ENCODE measurements at places on chromosomes 13 and 19.

- DNase-seq = no peak
These were observed 134.4 kb upstream of the TSC22D1 start for GRCh38 chr13:44710576-44710975.

DNA sequence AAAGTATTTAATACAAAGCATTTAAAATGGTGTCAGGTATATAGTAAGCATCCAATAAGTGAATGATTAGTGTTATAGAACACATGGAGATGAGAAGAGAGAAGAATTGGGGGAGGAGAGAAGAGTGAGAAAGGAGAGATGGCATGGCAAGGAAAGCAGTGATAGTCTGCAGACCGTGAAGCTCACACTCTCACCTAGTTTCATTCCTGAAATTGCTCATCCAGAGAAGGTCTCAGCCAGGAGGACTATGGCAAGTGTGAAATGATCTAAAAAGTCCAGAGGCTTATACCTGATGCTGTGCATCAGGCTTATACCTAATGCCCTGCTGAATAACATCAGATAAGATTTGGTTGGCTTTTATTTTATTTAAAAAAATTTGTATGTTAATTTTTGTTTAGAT, 351.6 kb upstream of the KLF12 start:
- DNase-seq = no peak

GRCh38 chr13:40609972-40610726, 56.3 kb downstream of the FOXO1 start:
- no peak for DNase-seq

DNA sequence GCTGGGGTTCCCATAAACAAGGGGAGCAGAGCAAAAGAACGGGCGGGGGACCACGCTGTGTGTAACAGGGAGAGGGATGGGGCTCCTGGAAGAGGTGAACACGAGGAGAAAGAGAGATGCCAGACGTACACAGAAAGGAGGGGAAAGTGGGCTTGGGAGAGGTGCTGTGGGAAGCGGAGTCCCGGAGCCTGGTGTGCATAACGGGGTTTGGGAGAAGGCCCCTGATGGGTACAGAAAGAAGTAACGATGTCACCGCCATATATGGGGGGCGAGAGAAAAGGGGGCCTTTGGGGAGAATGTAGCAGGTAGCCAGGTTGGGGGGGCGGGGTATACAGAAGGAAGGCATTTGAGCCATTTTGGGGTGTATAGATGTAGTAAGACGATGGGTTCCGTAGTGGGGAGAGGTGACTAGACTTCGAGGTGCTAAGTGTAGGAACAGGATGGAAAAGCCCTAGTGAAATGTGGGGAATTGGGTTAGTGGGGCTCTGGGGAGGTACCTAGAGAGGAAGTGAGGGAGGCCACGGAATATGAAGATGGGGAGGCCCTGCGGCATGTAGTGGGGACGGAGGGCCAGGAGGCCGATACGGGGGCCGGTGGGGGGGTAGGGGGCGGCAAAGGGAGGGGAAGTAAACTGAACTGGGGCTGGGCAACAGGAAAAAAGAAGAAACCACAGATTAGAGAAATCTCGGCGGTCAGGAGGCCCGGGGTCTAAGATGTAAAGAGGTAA, 787 bp downstream of the ZNF580 start:
- no peak for DNase-seq

GRCh38 chr13:25768838-25769237, 283.0 kb downstream of the SHISA2 start:
- DNase-seq = no peak

GRCh38 chr19:31135841-31136240, 213.4 kb downstream of the TSHZ3 start:
- no peak for DNase-seq
